ENCODE measurements at places on chromosomes 16 and 17.

DNA sequence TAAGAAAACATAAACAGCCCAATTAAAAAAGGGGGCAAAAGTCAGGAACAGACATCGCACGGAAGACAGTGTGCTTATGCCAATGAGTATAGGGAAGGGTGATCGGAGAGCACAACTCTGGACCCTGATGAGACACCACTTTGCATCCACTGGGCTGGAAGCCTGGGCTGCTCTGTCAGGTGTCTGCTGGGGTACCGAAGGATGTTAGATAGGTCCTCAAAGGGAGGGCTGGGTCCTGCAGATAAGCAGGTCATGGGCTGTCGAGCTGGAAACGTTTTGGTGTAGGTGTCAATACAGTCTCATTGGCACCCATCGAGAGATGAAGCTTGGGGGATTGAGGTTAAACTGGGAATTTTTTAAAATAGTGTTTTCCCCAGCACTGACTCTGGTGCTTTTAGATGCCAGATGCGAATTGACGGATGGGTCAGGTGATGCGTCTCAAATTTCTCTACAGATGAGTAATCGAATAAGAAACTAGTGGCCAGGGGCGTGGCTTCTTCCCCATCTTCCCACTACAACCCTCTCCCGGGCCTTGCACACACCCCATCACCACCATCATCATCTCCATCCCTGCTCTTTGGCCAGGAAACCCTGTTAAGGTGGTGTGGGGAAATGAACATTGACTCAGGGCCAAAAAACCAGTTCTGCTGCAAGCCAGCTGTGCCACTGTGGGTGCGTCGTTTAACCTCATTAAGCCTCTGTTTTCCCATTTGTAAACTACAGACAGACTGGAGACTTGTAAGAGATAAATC lies 47.8 kb upstream of the IRF8 start:
- DNase-seq: no peak

GRCh38 chr16:17324451-17324850 lies 146.3 kb downstream of the XYLT1 start:
- no peak for DNase-seq

DNA sequence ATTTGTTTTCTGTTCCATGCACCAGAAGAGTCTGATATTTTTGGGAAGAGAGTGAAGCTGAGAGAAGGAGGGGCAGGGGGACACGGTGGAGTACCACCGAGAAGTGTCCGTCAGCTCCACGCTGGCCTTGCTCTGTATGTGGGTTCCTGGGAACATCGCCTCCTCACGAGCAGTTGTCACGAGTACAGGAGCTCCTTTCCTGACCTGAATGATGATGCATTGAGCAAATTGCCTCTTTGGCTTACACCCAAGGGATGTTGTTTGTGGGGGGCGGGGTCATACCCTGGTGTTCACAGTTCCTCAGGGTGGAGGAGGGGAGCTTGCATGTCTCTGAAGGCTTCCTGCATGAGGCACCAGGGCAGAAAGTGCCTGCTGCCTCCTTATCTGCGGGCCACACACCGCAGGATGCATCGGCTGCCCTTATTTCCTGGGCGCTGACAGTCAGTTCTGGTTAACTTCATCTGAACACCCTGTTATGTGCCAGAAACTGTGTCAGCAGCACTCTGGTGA lies 36.2 kb downstream of the RGS9 start:
- no peak for DNase-seq

GRCh38 chr17:57375040-57375769 lies 118.9 kb downstream of the MSI2 start:
- DNase-seq: no peak

GRCh38 chr17:78403822-78404221 lies 25.4 kb downstream of the PGS1 start:
- DNase-seq: no peak

- DNase-seq: no peak
Observed at GRCh38 chr17:60086818-60087591, 8.3 kb upstream of the HEATR6 start.

DNA sequence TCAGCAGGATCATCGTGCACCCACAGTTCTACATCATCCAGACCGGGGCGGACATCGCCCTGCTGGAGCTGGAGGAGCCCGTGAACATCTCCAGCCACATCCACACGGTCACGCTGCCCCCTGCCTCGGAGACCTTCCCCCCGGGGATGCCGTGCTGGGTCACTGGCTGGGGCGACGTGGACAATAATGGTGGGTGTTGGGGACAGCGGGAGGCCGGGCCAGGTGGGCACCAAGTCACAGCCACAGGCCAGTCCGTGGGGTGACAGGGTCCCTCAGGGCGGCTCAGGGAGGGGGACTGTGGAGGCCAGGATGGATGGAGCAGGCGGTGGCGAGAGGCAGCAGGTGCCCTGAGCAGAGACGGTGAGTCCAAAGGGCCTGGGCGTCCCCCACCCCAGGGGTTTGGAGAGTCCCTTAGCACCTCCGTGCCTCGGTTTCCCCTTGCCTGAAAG lies 1.0 kb downstream of the TPSD1 start:
- no peak for DNase-seq

DNA sequence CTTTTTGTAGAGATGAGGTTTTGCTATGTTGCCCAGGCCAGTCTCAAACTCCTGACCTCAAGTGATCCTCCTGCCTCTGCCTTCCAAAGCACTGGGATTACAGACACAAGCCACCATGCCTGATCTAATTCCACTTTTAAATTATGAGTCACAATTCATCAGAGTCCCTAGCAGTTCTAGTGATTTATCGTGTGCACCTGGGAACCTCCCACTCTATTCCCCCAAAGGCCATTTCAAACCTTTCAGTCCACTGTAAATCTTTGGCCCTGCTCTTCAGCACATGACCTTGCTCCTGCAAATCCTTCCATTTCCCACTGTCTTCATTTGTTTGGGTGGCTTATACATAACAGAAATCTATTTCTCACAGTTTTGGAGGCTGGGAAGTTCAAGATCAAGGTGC lies 73.0 kb downstream of the HS3ST2 start:
- DNase-seq: no peak

- DNase-seq: no peak
Observed at GRCh38 chr16:16015849-16016248, 66.4 kb downstream of the ABCC1 start.

DNA sequence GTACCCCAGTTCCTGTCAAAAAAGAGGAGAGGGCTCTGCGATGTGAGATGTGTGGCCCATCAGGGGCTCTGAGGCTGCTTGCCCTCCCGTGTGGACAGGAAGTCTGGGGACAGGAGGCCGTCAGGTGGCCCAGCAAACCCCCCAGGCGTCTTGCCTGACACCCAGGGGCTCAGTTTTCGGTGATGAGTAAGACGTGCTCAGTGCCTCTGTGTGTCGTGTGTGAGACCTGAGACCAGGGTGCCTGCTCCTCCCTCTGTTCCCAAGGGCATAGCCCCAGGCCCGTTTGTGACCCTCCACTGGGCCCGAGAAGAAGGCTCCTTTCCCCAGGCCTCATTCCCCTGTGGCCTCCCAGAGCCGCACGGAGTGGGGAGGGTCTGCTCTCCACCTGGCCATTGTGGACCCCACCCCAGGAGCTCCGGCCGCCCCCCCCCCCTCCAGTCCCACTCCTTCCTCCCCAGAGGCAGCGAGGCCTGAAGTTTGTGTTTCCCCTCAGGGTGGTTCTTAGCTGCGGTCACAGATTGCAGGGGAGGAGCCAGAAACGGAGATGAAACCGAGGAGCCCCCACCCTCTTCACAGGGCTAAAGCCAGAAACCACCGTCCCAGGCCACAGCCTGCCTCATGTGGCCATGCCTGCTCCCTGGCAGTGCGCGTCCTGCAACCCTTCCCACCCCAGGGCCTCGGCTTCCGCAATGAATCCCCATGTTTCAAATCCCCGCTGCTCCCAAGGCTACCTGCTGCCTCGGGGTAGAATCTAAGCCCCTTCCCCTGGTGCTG lies 4.9 kb upstream of the ACTG1 start:
- DNase-seq: no peak

GRCh38 chr17:28547623-28548416 lies 4.6 kb downstream of the UNC119 start:
- DNase-seq: peak; percentile 92

GRCh38 chr16:20862162-20862960 lies 37.8 kb downstream of the DCUN1D3 start:
- DNase-seq: no peak

DNA sequence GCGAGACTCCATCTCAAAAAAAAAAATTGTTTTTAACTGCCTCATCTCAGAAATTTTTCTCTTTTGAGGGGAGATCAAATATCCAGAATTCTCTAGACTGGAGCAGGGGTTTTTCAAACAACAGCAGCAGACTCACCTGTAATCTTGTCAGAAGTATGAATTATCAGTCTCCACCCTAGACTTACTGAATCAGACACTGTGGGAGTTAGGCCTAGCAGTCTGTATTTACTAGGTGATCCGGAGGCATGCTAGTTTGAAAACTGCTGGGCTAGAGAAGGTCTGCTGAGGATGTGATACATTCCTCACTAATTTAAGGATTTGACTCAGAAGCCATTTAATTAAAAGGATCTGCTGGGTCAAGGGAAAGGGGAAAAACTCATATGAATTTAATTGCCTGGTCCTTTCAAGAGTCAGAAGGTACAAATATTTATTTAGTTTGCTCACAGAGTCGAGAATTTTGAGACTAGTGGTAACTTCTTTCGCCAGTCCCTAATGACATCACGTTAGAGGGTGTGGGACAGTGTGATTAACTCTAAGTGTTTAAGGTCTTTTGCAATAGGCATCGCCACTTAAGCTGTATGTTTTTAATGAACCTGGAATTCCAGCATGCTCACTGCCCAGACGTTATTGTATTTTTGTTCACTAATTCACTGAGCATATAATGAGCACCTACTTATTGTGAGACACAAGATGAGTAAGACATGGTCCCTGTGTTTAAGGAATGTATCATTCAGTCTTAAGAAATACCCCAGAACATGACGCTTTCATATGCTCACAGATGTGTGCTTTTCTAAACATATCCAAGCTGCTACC lies 14.2 kb downstream of the ATP6V0A1 start:
- DNase-seq: no peak

GRCh38 chr17:74267987-74268499 lies 6.0 kb upstream of the DNAI2 start:
- DNase-seq: no peak

GRCh38 chr17:42553866-42554249 lies 1.1 kb downstream of the HSD17B1 start:
- no peak for DNase-seq

- DNase-seq: no peak
Observed at GRCh38 chr16:27820646-27821345, 242.7 kb downstream of the GSG1L start.

- no peak for DNase-seq
Observed at GRCh38 chr16:3009568-3010390, 2.9 kb upstream of the CLDN9 start.

DNA sequence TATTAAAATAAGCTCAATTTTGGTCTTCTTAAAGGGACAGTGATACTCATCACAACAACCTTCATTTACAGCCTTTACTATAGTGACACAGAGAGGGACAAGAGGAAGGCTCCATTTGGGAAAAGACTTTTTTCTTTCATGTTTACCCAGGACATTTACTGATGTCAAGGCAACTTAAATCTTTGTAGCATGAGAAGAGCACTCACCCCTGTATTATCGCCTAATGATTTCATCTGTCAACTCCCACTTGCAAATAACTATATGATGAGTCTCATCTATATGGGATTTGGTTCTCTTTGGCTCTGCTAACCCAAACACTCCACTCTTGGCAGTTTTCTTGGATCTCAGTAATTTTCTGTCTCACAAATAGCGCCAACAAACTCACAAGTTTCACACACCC lies 24.1 kb downstream of the BLMH start:
- no peak for DNase-seq

DNA sequence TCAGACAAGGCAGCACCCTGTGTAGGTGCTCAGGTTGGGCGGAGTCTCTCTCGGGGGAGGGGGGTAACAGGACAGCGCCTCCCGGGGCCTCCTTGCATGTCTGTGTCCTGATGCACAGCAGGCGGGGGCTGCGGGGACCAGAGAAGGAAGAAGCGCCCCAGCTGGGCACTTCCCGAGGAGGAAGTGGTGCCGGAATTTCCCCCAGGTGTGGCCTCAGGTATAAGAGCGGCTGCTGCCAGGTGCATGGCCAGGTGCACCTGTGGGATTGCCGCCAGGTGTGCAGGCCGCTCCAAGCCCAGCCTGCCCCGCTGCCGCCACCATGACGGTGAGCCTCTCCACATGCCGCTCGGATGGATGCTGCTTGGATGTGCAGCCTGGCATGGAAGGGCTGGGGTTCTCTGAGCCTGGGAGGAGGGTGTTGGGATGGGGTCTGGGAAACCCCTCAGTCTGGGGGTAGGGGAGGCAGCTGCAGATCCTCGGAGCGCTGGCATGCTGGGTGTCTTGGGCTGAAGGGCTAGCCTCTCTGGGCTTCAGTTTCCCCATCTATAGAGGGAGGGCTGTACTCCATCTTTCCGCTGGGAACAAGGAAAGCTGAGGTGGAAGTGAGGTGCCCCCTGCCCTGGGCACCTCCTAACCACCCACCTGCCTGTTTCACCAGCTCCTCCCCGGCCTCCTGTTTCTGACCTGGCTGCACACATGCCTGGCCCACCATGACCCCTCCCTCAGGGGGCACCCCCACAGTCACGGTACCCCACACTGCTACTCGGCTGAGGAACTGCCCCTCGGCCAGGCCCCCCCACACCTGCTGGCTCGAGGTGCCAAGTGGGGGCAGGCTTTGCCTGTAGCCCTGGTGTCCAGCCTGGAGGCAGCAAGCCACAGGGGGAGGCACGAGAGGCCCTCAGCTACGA lies at the start of gene IL17C:
Gene IL17C, plus strand, starts transcription at position 250 of the 908 bp plus-strand sequence. Its CDS starts 70 bp downstream, at position 320.
- no peak for DNase-seq

GRCh38 chr17:73643001-73643851 lies 1.0 kb downstream of the SDK2 start:
- no peak for DNase-seq

DNA sequence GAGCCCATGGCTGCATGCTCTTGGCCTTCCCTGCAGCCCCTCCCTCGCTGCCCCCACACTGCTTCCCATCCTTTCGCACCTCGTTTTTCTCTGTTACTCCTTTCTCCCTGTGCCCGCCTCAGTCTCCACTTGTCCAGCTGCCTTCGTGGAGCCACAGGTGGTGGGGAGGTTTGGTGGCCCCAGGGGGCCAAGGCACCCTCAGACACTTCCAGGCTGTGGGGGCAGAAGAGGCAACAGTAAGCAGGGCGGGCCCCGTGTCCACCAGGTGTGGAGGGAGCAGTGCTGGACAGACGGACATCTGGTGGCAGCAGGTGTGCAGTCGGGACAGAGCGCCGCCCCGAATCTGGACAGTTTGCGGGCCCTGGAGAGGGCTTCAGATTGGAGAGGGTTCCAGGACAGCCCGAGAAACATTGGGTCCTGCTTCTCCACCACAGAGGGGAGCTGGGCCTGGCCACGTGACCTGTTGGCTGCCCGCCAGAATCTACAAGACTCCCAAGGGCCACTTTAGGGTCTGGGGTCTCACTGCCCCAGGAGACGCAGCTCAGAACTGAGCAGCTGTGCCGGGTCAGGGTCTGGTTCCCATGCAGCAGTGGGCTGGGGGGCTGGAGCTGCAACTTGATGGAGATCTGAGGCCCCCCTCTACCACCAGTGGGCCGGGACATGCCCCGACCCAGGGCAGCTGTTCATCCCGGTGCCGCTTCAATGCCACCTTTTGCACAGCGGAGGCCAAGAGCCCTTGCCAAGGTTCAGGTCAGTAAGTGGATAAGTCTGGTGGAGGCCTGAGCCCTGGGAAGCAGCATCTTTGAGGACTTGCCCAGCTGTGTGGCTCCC lies 22.8 kb downstream of the BAHCC1 start:
- DNase-seq: no peak

- no peak for DNase-seq
Observed at GRCh38 chr17:40912486-40913210, 24.8 kb downstream of the KRT23 start.
